ENCODE measurements at places on chromosomes 5 and 9.
A peak's percentile ranks its signal among the peaks of the same experiment; 100 is the strongest.

- DNase-seq, result peak; percentile 16
Observed at GRCh38 chr9:71001780-71002386, 119.5 kb downstream of the TRPM3 start.

GRCh38 chr9:3989915-3990314 lies 310.0 kb downstream of the GLIS3 start:
- DNase-seq, result no peak

GRCh38 chr5:132421462-132421861 lies 52.0 kb downstream of the SLC22A5 start:
- no peak for DNase-seq

GRCh38 chr9:108724122-108724521 lies 131.7 kb downstream of the ACTL7B start:
- DNase-seq, result no peak

- DNase-seq, result no peak
Observed at GRCh38 chr5:92916036-92916435, 665.0 kb downstream of the NR2F1-AS1 start.

DNA sequence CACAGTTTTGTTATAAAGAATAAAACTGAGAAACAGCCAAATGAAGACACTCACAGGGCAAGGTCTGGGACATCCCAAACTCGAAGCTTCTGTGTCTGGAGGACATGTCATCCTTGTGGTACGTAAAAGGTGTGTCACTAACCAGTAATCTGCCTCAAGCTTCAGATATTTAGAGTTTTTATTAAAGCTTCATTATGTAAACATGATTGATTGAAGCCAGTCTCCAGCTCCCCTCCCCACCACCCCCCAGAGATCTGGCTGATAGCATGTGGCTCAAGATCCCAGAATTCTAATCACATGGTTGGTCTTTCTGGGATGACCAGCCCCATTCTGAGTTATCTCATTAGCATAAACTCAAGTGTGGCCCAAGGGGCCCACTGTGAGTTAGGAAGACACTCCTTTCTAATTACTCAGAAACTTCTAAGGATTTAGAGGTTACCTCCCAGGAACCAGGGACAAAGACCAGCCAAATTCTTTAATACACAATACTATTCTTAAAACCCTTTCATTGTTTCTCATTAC lies 31.4 kb upstream of the ERAP1 start:
- no peak for DNase-seq

DNA sequence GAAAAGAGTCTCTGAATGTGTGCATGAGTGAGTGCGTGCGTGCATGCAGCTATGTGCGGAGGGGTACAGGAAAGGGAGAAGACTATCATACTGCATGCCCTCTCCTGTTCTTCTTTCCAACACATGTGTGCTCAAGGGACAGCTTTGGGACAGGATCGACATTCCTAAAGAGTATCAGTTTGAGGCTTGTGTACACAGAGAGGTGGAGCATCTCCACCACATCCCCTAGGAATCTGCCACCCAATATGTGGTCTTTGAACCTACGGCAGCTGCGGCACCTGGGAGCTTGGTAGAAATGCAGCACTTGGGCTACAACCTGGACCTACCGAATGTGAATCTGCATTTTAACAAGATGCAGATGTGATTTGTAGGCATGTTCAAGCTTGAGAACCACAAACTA lies 132.3 kb upstream of the GLRA1 start:
- DNase-seq, result no peak

- DNase-seq, result no peak
Observed at GRCh38 chr5:135705141-135705631, 126.4 kb upstream of the CXCL14 start.

DNA sequence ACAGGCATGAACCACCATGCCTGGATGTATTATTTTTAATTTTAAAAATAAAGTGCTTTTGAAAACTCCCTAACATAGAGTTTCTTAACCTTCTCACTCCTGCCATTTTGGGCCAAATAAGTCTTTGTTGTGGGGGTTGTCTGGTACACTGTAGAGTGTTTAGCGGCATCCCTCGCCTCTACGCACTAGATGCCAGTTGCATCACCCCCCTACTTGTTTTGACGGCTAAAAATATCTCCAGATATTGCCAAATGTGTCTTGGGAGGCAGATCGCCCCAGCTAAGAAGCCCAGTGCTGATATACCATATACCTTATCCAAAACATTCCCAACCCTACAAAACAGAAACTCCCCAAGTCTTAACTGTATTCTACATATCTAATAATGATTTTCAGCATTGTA lies 54.6 kb downstream of the SCAI start:
- DNase-seq, result no peak

DNA sequence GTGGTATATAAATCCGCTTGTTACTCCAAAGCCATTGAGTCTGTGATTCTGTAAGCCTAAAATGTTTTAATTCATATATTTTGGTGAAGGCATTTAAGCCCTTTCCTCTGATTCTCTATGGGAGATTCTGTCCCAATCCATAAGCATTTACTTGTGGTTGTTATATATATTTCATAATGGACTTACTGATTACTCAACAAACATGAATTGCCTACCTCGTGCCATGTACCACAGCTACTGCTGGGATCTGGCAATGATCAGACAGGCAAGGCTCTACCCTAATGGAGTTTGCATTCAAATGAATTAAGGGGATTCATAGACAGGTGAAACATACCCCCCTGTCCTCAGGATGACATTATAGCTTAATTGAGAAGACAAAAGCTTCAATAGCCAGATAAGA lies 54.5 kb downstream of the C9orf152 start:
- DNase-seq, result no peak

DNA sequence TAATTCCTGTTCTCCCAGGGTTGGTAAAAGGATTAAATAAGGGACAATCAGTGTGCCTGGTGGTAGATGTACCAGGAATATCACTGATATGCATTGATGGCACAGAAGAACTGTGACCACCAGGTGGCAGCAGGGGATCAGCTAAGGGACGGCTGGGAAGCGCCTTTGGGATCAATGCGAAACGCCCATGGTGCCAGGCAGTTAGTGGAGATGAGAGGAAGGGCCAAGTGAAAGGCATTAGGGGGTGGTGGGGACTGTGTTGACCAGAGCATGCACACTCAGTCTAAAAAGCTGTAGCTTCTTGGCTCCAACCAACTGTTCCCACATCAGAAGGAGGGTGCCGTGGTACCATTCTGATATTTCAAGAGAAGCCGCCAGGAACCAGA lies 55.6 kb downstream of the ARHGEF37 start:
- peak; percentile 81 for DNase-seq

- DNase-seq, result peak; percentile 81
Observed at GRCh38 chr9:92133949-92134604, 18.9 kb upstream of the SPTLC1 start.

GRCh38 chr5:33270671-33271070 lies 170.1 kb upstream of the TARS1 start:
- no peak for DNase-seq

DNA sequence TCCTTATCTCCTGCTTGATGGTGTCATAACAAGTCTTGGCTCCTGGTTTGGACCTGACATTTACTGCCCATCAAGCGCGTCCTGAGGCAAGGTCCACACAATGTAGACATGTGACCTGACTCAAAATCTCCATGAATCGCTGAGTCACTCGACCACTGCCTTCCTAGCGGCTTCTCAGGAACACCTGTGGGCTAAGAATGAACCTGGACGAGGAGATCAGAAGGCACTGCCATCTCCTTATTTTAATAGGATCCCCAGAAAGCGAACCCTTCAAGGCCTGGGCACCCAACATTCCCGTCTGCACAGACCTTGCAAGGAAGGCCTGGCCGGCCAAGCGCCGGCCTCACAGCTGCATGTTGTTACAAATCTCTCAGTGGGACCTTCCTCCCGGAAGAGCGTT lies 60.6 kb upstream of the IRX1 start:
- DNase-seq, result no peak

- no peak for DNase-seq
Observed at GRCh38 chr5:84057211-84057610, 327.5 kb downstream of the EDIL3 start.

DNA sequence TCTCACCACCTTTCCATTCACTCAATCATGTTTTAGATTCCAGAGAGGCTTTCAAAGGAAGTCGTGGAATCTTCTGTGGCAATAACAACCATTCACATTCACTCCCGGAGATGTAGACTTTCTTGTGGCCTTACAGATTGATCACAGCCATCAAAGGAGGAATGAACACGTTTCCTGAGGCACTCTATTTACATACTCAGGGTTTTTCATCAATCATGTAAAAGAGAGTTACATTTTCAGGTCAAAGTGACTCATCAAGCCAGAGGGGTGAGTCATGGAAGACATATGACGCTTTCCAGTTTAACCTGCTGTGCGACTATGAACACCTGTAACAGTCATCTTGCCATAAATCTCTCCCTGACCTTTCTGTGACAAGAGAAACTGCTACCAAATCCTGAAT lies 39.3 kb upstream of the RAD23B start:
- peak; percentile 34 for DNase-seq

- DNase-seq, result no peak
Observed at GRCh38 chr5:36367524-36367923, 65.8 kb upstream of the RANBP3L start.

GRCh38 chr9:4622016-4622415 lies 40.1 kb upstream of the PLPP6 start:
- DNase-seq, result no peak

- no peak for DNase-seq
Observed at GRCh38 chr9:98707166-98708102, 1.3 kb downstream of the GABBR2 start.

GRCh38 chr9:21744841-21745240 lies 57.6 kb upstream of the MTAP start:
- no peak for DNase-seq

GRCh38 chr5:130496215-130496614 lies 592.0 kb downstream of the CHSY3 start:
- no peak for DNase-seq

- peak; percentile 84 for DNase-seq
Observed at GRCh38 chr5:67215519-67216471, 19.2 kb upstream of the CD180 start.

GRCh38 chr5:58804291-58804690 lies 221.4 kb downstream of the RAB3C start:
- DNase-seq, result no peak

DNA sequence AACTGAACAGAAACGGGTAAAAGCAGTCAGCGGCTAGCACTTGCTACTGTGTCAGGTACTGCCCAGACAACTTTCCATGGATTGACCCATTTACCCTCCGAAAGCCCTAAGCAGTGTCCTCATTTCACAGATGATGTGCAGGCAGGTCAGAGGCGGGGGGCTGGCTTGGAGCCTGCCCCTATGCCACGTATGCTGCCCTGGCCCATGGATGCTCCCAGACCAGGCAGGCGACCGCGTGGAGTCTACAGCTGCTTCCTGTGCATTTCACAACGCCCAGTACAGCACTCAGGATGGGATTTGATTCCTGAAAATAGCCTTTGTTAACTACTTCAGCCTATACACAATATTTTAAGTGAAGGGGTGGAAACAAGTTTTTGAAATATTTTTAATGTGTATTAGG lies 202.9 kb downstream of the NXNL2 start:
- DNase-seq, result no peak

DNA sequence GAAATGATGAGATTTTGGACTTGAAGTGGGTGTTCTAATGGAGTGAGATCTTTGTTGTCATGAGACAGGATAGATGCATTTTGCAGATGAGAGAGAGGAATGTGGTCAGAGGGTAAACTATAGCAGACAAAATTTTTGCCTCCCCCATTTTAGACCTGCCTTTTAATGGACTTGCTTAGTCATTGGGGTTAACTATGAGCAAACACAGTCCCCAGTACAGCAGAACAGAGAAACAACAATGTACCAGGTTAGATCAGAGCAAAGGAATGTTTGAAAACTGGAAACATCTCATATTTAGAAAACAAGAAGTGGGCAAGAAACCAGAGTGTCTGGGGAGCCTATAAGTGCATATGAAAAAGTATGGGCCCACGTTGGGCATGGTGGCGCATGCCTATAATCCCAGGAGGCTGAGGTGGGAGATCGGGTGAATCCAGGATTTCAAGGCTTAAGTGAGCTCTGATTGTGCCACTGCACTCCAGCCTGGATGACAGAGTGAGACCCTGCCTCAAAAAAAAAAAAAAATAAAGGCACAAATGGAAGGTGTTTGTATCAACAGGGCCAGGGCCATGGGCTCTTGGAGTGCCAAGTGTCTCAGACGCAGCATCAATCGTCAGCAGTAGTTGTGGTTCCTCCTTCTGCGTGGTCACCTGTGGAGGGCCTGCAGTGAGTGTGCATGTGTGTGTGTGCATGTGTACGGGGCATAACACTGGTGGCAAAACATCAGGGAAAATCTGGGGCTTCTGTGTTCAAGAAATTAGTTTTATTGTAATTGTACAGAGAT lies 214.4 kb upstream of the S1PR3 start:
- DNase-seq, result no peak

- no peak for DNase-seq
Observed at GRCh38 chr9:137809040-137809576, 68.5 kb upstream of the CACNA1B start.

GRCh38 chr5:181130832-181131496 lies at the start of gene OR2V1:
Gene OR2V1 (minus strand): TSS chr5:181131169. CDS start chr5:181125304, 5,865 bp downstream.
- no peak for DNase-seq

DNA sequence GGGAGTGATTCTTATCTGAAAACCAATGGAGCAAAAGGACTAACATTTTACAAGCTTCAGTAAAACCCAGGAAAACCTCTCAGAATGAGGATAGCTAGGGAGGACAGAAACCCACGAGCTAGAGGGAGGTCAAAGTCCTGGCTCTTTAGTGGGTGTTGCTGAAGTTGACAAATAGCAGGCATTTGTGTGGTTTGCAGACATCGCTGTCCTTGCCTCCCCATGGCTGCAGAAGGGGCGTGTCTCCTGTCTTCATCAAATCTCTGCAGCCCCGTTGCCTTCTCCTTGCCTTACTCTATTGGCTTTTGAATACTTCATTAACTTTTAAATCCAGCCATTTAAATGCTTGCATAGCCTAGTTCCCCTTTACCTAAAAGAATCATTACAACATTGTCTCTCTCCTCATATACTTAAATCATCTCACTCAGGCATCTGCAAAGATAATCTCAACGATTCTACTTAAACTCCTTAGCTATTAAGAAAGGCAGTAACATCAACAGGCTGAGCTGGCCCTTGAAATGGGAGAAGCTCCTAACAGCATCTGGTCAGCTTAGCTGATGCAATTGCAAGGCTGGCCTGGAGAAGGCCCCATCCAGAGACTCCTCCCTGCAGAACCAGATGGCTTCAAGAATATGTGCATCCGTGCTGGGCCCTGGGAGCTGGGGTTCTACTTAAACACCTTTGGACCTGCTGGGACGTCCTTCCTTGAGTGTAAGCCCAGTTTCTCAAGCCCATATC lies 152.8 kb upstream of the TAS2R1 start:
- DNase-seq, result no peak

GRCh38 chr9:111516061-111516465 lies 8.9 kb upstream of the ZNF483 start:
- DNase-seq, result no peak

Data from CD4-positive, alpha-beta T cell treated with Interleukin-17A for 4 hours (primary cell).